ENCODE measurements at places on chromosomes 7 and 10.

GRCh38 chr10:29712108-29712507, 77.3 kb upstream of the SVIL start:
- DNase-seq: no peak

- DNase-seq: no peak
Observed at GRCh38 chr10:14365266-14365665, 34.5 kb upstream of the FRMD4A start.

DNA sequence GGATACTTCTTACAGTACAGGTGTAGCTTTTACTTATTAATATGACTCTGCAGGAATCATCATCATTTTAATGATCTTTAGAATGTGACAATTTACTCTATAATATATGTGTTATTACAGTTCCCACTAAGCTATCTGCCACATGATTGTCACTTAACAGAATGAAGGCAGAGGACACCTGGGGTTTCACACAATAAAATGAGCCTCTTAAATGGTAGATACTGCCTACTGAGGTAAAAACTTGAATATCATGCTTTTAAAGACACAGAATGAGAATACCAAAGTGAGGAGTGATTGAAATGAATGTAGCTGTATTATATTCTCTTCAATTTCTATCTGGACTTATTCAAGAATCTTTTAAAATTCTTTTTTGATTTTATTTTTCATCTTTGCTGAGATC, 1255.3 kb upstream of the LRRN3 start:
- no peak for DNase-seq

- DNase-seq: no peak
Observed at GRCh38 chr10:92407305-92408016, 116.5 kb downstream of the MARCHF5 start.

GRCh38 chr7:20449176-20449575, 118.5 kb downstream of the ITGB8 start:
- no peak for DNase-seq

GRCh38 chr10:22365233-22365632, 19.9 kb downstream of the SPAG6 start:
- DNase-seq: no peak

DNA sequence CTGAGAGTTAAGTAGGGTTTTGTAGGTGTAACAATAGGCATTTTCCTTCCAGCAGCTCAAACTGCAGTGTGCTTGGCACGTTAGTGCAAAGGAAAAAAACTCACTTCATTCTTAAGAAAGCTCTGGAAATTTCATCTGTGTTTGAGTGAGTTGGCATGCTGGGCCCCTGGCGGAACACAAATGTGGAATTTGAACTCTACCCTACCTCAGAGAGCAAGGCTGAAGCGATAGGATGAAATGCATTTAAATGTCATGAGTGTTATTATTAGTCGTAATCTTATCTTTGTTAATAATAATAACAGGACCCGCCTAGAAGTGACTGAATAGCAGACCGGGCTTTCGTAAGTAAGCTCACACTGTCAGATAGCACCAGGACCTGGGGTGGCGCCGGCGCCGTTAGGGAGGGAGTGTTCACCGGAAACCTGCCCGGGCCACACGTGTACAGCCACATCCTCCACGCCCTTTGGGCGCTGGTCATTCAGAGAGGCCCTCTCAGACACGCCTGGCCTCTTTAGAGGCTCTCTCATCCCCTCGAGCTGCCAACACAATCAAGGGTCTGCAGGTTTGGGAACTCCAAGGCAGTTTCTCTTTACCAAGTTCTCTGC, 63.5 kb downstream of the GRK5 start:
- peak; percentile 39 for DNase-seq

DNA sequence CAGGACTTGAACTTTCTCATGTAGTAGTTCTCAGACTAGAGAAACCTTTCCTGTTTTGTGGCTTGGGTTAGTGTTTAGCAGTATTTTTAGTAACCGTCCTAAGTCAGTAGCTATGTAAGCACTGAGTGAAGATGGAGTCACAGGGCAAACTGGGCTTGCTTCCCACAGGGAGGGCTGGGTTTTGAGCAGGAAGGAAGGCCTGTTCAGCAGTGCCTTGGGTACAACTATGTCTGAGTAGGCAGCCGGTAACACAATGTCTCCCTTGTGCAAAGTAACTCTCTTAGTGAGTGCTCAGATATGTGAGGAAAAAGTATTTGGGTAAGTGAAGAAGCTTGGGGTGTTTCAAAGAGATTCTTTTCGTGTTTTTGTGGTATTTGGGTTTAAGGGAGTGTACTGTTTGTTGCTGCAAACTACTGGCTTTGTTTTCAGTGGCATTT, 96.4 kb downstream of the CCSER2 start:
- peak; percentile 95 for DNase-seq

DNA sequence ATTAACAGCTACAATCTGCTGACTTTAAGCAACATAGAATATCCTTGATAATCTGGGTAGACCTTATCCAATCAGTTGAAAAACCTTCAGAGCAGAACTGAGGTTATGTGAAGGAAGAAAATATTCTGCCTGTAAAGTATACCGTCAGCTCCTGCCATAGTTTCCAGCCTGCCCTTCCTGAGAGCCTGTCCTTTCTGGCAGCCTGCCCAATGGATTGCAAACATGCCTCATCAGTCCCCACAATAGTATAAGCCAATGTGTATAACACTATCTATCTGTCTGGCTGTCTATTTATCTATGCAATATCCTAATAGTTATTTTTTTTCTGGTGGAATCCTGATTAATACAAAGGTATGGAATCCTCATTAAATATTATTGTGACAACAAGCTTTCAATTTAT, 489.2 kb upstream of the KCND2 start:
- peak; percentile 79 for DNase-seq

DNA sequence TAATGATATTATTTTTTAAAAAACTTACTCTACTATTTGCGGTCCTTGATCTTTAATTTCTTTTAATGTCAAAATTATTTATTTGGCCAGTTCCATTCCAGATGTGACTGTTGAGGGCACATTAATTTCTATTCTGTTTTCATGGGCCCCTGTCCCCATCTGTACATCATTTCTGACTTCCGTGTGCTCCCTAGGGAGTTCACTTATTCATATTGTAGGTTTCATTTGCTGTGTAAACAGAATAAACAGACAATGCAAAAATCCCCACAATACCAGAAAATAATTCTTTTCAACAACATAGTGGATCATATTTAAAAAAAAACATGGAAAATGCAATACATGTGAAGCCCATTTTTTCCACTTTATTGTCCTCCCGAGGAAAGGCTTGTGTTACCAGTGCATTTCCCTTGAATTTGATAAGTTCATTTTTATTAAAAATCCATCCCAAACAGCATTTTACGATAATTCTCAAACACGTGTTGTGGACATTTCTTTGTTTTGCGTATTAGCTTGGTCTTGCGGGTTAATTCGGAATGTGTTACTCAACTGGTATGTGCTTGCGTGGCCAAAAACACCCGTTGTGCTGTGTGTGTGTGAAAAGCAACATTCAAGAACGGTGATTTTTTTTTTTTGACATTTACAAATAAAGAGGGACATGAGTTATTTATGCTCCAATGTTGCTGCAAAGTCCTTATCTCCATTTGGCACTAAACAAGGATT, 138.4 kb downstream of the MGMT start:
- no peak for DNase-seq

GRCh38 chr10:1056326-1057105, at the start of gene WDR37:
Gene WDR37 (plus strand): TSS chr10:1056385. CDS start chr10:1072156, 15,771 bp downstream.
- peak; percentile 86 for DNase-seq

DNA sequence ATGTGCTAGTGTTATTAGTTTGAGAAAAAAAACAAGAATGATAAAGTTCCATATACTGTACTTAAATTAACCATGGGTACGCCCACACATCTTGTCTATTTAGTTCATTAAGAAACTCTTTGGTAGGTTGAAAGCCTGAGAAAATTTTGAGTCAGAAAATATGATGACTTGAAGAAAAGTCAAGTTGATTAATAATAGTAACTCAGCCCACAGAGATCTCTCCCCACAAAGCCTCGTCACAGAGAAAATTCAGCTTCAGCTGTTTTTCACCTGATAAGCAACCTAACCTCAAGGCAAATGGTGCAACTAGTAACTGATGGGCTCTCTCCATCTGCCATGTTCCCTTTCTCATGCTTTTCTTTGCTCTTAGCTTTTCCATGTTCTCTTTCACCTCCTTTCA, 1021.6 kb downstream of the GATA3 start:
- DNase-seq: no peak

DNA sequence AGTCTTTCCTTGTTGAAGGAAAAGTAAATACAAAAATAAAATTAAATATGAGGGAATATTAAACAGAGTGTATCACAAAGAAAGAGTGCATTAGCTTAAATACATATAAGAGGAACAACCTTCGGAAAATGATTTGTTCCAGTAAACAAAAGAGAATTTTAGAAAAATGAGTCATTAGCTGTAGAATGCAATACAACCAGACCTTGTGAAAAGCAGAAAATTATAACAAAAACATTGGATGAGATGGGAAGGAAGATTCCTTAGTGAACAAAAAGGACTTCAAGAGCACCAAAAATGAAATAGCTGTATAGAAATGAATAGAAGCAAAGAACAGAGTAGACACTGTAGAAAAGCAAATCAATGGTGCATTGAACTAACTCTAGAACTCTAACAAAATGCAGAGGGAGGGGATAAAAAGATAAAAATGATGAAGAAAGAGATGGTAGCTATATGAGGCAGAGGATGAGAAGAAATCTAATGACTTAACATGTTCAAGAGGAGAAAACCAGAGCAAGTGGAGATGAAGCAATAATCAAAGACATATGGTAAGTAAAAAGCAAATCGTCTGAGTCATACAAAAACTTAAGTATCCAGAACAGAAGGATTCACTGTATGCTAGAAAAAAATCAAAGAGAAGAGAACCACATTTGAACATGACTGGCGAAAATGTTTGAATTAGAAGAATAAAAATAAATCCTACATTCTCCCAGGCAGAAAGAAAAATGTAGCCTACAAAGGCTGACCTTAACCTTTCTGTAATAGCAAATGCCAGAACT, 190.5 kb downstream of the TMEM26 start:
- no peak for DNase-seq

DNA sequence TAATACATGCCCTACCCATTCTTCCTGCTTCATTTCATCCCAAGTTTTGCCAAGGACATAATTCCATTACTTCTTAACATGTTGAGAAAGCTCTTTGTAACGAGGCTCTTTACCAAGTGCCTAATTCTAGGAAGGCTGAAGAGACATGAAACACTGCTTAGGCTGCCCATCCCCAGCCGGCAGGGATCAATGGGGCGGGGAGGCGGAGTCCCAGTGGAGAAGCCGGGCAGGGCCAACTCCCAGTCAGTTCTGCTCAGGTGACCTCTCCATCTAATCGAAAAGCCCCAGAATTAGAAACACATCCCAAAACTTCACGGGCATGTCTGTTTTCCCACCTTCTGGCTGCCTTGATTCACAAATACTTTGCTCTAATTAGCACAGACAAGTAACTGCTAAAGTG, 89.5 kb upstream of the LYZL1 start:
- no peak for DNase-seq

- no peak for DNase-seq
Observed at GRCh38 chr7:69654849-69655707, 56.8 kb downstream of the AUTS2 start.

DNA sequence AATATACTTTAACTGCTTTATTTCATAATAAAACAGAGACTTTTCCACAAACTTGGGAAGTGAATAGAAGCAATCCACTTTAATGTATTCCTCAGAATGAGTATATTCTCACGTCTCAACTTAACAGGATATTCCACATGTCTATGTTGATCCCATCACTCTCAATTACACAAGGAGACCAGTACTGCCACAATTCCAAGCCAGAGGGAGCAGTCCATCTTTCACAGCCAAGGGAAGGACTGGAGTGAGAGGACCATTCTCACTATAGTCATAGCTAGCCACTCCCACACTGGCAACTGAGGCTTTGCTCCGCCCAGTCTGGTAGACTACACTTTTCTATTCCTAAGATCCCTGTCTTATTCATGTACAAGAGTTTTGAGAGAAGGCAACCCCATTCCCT, 553.9 kb downstream of the CNTNAP2 start:
- no peak for DNase-seq

GRCh38 chr7:418636-419280, 100.9 kb downstream of the PDGFA start:
- DNase-seq: no peak

All from brain microvascular endothelial cell (primary cell).